ENCODE measurements at places on chromosomes 1 and 21. TPM values are rescaled to one million over a fixed set of nuclear protein-coding genes. Genes with fewer than 3 reads are reported as not detected.

Gene ZNF593OS
- not detected for total RNA-seq

Gene HMGB4
- not detected for total RNA-seq

Gene UMODL1
- not detected for total RNA-seq

Gene OR2T29
- total RNA-seq = not detected

Gene TNFRSF9
- 0.69 TPM for total RNA-seq

Gene FCRLA
- 0.35 TPM for total RNA-seq

Gene KCNA3
- not detected for total RNA-seq

Data from epithelial cell of proximal tubule (primary cell).